Stimulated activated CD4-positive, alpha-beta T cell treated with anti-CD3 and anti-CD28 coated beads, Interleukin-1b, Interleukin-23, amount 100 ng/mL, for 1 hour (primary cell): ENCODE measurements at places on chromosomes 13 and 19.
A peak's percentile ranks its signal among the peaks of the same experiment; 100 is the strongest.

GRCh38 chr13:20489185-20489820 is 36.4 kb downstream of the CRYL1 start:
- DNase-seq = peak; percentile 30

- no peak for DNase-seq
Measured at GRCh38 chr13:112688560-112689302, 1.1 kb upstream of the ATP11A start.

- peak; percentile 10 for DNase-seq
Measured at GRCh38 chr13:76879203-76879882, 6.9 kb downstream of the KCTD12 start.

GRCh38 chr13:42803563-42804204 is 22.3 kb downstream of the FAM216B start:
- DNase-seq = no peak

GRCh38 chr13:102191951-102192502 is 209.8 kb downstream of the FGF14 start:
- DNase-seq = no peak

GRCh38 chr13:73715114-73715910 is 418.9 kb downstream of the KLF12 start:
- no peak for DNase-seq
